Vagina (tissue), 2 donors: ENCODE measurements at places on chromosomes 7 and 10.

GRCh38 chr7:73387221-73387828 is 46.3 kb upstream of the FZD9 start:
- no peak for DNase-seq
- no peaks in the 10 kb centered on the region for H3K27me3 ChIP-seq
- no peaks in the 10 kb centered on the region for H3K4me1 ChIP-seq
- no peak overlapping the region for H3K4me3 ChIP-seq
- no peaks in the 10 kb centered on the region for H3K36me3 ChIP-seq
- H3K27ac ChIP-seq = no peak overlapping the region

DNA sequence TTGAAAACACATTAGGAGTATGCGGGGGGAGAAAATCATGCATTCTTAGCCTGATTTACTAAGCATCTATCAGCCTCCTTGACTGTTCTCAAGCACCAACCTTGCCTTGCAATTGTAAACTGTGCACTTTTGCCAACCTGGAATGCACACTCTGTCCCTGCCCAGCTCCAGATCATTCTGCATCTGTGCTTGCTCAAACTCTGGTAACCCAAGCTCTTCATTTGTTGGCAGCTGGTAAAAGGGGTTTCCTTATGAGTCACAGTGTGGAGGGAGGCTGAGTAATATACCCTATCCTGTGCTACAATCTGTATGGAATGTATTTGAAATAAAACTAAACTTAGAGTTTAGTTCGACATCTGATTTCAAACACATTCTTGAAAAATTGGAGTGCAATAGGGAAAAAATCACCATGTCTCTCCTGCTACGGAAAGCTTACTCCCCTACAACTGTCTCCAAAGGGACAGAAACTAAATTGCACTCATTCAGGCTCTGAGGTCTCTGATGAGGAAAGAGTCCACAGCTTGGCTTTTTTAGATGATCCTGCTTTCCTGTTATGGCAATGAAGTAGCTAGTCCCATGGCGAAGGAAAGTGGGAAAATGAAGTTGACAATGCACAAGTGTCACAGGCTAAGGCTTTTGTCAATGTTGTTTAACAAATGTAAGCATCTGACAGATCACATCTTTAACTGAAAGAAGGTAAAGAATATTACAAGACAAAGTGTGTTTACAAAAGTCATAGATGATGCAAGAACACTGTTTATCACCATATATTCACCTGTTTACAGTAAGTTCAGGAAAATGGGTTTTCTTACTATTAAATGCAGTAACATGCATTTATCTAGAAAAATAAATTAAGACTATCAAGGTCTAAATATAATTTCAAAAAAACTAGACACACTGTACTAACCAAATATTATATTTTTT is 61.9 kb downstream of the TES start:
- H3K27me3 ChIP-seq = no peaks in the 10 kb centered on the region
- peaks cover 27% of the 10 kb centered on the region for H3K4me1 ChIP-seq
- H3K4me3 ChIP-seq = peak overlapping the region; percentile 11
- DNase-seq = no peak
- peak overlapping the region; percentile 31 for H3K27ac ChIP-seq

DNA sequence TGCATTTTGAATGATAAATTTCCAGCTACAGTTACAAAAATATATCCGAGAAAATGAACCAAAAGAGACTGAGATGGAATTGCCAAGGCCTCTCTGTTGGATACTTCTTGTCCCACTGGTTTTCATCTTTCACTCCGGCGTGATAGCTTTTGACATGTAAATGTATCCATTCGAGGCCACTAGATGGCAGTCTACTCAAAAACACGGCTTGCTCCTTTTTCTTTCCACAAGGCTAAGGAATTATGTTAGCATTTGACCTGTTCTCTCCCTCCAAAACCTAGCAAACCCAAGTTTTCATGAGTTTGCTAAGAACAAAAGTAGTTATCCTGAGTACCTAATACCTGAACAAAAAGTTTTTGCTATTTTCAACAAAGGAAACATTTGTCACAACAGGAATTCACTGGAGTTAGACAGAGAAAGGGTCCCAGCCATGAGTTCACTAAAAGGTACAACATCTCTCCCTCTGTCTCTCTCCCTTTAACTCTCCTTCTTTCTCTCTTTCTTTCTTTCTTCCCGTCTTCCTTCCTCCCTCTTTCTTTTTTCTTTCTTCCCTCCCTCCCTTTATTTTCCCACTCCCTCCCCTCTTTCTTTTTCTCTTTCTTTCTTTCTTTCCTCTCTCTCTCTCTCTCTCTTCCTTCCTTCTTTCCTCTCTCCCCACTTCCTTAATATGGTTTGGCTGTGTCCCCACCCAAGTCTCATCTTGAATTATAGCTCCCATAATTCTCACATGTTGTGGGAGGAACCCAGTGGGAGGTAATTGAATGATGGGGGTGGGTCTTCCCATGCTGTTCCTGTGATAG is 207.9 kb upstream of the MYO3A start:
- no peaks in the 10 kb centered on the region for H3K4me1 ChIP-seq
- no peaks in the 10 kb centered on the region for H3K27me3 ChIP-seq
- no peak overlapping the region for H3K27ac ChIP-seq
- no peak for DNase-seq
- no peak overlapping the region for H3K4me3 ChIP-seq

DNA sequence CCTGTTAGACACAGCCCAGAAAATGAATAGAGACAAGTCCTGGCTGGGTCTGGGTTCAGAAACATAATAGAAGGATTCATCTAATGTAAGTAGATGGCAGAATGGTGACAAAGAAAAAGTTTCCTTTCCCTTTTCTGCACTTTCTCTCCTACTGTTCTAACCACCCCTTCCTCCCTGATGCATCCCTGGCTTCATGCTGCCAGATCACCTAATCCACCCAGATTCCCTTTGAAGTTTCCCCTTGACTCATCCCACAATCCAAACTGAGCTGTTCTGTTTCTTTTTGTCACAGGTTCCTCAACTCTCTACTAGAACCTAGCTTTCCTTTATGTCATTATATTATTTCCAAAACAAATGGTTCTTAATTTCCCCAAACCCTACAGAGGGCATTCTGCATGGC is 1.1 kb upstream of the MACC1 start:
- peaks cover 23% of the 10 kb centered on the region for H3K4me1 ChIP-seq
- no peak overlapping the region for H3K27ac ChIP-seq
- no peaks in the 10 kb centered on the region for H3K27me3 ChIP-seq
- H3K4me3 ChIP-seq = no peak overlapping the region

DNA sequence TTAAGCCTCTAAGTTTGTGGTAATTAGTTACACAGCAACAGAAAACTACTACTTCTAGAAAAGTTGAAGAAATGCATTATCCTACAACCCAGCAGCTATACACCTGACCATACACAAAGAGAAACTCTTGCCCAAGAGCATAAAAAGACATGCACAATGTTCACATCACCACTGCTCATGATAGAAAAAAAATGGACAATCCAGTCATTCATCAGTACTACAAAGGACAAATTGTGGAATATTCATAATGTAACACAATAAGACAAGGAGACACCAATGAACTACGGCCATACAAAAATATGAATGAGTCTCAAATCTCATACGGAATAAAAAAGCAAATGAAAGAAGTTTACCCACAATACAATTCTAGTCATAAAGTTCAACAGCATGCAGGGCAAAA is 87.4 kb downstream of the ZFAND4 start:
- no peak for DNase-seq
- peaks cover 25% of the 10 kb centered on the region for H3K4me1 ChIP-seq
- H3K27ac ChIP-seq = no peak overlapping the region
- no peaks in the 10 kb centered on the region for H3K27me3 ChIP-seq
- no peak overlapping the region for H3K4me3 ChIP-seq
- no peaks in the 10 kb centered on the region for H3K36me3 ChIP-seq

- no peak overlapping the region for H3K4me3 ChIP-seq
- H3K4me1 ChIP-seq = no peaks in the 10 kb centered on the region
- no peak for DNase-seq
- no peaks in the 10 kb centered on the region for H3K27me3 ChIP-seq
- H3K27ac ChIP-seq = no peak overlapping the region
Measured at GRCh38 chr10:6877336-6877721, 297.3 kb upstream of the PRKCQ start.

DNA sequence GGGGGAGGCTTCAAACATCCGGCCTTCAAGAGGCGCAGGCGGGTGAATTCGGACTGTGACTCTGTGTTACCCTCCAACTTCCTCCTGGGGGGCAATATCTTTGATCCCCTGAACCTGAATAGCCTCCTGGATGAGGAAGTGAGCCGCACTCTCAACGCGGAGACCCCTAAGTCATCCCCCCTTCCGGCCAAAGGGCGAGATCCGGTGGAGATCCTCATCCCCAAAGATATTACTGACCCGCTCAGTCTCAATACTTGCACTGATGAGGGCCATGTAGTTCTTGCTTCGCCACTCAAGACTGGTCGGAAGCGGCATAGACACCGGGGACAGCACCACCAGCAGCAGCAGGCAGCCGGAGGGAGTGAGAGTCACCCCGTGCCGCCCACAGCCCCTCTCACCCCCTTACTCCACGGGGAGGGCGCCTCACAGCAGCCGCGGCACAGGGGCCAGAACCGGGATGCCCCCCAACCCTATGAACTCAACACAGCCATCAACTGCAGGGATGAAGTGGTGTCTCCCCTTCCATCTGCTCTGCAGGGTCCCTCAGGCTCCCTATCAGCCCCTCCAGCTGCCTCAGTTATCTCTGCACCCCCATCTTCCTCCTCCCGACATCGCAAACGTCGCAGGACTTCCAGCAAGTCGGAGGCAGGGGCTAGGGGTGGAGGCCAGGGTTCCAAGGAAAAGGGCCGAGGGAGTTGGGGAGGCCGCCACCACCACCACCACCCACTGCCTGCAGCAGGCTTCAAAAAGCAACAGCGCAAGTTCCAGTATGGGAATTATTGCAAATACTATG is 1.1 kb downstream of the MEPCE start:
- H3K4me3 ChIP-seq = peak overlapping the region; percentile 93
- H3K36me3 ChIP-seq = peaks cover 16% of the 10 kb centered on the region
- no peaks in the 10 kb centered on the region for H3K27me3 ChIP-seq
- H3K4me1 ChIP-seq = peaks cover 40% of the 10 kb centered on the region

DNA sequence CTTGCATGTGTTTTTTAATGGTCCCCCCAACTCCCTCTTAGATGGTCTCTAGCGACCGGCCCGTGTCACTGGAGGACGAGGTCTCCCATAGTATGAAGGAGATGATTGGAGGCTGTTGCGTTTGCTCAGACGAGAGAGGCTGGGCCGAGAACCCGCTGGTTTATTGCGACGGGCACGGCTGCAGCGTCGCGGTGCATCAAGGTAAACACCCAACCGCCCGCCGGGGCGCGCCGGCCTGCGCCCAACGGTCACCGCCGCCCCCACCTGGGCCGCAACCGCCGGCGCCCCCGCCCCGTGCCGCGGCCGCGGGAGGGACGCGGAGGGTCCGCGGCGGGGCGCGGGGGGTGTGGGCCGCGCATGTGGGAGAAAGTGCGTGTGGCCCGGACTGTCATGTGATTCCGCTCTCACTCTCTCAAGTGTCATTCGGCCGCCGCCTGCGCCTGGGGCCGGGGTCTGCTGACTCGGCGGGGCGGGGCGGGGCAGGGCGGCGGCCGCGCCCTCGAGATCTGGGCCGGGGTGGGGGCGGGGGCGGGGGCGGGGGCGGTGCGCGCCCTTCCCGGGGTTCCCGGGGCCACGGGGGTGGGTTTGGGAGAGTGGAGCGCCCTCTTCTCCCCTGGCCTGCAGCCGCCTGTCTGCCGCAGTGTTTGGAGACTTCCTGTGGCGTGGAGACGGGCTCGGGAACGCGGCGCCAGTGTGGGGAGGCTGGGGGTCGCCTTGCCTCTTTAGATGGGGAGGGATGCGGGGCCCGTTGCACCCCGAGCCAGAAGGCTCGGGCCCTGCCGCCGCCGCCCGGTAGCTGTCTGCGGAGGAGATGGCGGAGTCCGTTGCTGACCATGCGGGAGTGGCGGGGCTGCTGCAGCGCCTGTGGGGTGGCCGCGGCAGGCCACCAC is 817 bp downstream of the MLLT10 start:
- H3K4me1 ChIP-seq = peaks cover 38% of the 10 kb centered on the region
- H3K4me3 ChIP-seq = peak overlapping the region; percentile 97
- H3K36me3 ChIP-seq = no peaks in the 10 kb centered on the region
- DNase-seq = no peak
- H3K27ac ChIP-seq = peak overlapping the region; percentile 96
- no peaks in the 10 kb centered on the region for H3K27me3 ChIP-seq

DNA sequence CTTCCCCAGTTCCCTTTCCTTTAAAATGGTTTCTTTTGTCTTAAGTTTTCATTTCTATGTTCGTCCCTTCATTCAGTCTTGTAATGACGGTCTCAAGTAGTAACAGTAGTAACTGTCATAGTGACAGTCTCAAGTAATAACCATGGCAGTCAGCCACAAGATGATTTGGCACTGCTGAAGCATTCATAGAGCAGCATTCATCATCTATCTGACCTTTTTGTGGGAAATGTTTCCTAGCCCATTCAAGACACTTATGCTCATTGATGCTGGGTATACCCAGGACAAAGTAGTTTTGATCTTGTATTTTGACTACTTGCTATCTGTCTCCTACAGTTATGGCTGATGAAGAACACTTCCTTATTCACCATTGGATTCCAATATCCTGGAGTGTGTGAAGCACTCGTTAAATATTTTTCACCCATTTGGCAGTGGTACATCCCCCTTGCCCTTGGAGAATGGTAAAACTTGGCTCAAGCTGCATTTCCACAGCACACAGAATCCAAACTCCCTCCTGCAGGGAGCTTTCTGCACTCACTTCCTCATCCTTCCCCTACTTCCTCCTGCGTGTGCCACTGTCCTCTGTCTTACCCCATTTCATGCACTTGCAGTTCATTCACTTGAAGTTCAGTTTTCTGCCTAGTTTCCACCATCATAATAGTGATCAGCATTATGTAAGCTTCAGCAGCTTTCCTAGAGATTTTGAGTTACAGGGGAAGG is 19.0 kb downstream of the GIMAP4 start:
- no peaks in the 10 kb centered on the region for H3K36me3 ChIP-seq
- no peaks in the 10 kb centered on the region for H3K27me3 ChIP-seq
- no peak for DNase-seq

- no peak overlapping the region for H3K4me3 ChIP-seq
- no peak for DNase-seq
- H3K4me1 ChIP-seq = no peaks in the 10 kb centered on the region
- H3K27ac ChIP-seq = no peak overlapping the region
- no peaks in the 10 kb centered on the region for H3K27me3 ChIP-seq
Measured at GRCh38 chr7:114843102-114843501, 78.8 kb upstream of the MDFIC start.

DNA sequence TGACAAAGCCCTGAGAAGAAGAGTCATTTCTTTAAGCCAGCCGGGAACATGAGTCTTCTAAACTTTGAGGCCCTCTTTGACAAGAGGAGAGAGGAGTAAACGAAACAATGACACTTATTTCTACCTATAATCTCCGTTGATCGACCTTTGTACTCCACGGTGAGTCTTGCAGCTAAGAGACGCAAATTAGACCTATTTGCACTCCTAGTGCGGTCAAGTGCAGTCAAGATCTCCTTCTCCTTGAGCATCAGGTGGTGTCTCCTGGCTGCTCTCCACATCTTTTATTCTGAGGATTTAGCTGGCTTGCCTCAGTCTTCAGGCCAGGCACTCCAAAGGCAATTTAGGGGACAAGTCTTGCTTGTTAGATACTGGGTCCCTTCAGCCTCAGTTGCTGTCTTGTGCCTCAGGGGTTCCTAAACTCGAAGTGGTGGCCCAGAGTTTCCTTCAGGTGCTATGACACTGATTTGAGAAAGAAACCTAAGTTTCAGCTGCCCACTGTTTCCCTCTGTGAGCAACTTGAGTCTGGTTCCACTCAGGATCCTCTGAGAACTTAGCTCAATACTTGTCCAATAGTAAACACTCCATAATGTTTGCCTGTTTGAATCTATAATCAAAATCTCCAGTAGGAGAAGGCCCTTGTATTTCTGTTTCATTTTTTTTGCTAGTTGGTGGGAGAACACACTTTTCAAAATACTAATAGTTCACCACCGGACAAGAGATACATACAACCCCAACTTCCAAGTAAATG is 312.9 kb downstream of the RNLS start:
- no peak overlapping the region for H3K27ac ChIP-seq
- no peaks in the 10 kb centered on the region for H3K36me3 ChIP-seq
- no peaks in the 10 kb centered on the region for H3K27me3 ChIP-seq
- no peak overlapping the region for H3K4me3 ChIP-seq
- DNase-seq = no peak
